ENCODE measurements at places on chromosomes 5 and 9.

DNA sequence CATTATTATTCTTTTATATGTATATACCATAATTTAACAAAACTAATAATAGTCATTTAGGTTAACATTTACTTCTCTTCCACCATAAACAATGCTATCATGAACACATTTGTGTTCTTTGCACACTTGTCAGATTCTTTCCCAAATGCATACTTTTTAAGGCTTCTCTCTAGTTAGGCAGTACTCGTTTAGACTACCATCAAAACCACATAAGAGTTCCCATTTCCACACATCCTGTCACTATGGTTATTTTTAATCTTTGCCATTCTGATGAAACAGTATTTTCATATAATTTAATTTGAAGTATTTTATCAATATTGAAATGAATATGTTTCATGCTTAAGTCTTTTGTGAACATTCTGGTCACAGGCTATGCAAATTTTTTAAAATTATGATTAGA, 15.1 kb downstream of the DROSHA start:
- no peak for DNase-seq

DNA sequence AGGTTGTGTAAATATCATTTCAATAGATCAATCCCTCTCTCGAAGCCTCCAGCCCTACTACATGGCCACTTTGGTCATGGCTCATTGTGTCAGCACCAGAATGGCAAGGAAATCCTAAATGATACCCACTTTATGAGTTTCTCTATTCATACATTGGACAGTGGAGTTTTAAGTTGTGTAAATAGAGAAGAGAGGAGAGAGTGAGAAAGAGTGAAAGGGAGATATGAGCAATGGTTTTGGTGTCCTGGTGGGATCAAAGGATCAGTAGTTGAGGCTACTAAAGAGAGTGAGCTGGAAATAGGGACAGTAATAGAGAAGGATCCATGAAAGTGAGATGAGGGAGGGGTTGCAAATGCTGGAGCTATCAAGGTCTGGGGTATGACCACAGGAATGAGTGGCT, 31.5 kb upstream of the GZMA start:
- DNase-seq, result no peak

GRCh38 chr5:96440185-96440538, 7.1 kb upstream of the PCSK1 start:
- DNase-seq, result no peak

GRCh38 chr5:131536850-131537448, 98.1 kb downstream of the RAPGEF6 start:
- DNase-seq, result no peak

- no peak for DNase-seq
Observed at GRCh38 chr5:179164331-179165311, 104.4 kb downstream of the ZNF354C start.

Data from GOT3 (cell line).